ENCODE measurements at places on chromosomes 2 and 18.

DNA sequence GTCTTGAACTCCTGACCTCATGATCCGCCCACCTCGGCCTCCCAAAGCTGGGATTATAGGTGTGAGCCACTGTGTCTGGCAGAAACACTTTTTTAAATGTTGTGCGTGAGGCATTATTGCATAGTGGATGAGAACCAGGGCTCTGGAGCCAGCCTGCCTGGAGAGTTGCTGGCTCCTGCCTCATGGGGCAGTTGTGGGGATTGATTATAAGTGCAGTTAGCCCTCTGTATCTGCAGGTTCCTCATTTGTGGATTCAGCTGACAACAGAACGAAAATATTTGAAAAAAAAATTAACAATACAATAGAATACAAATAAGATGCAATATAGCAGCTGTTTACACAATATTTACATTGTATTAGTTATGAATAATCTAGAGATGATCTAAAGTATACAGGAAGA lies 129.4 kb upstream of the EML6 start:
- no peak for DNase-seq

- no peak for DNase-seq
Measured at GRCh38 chr2:105739426-105739825, 5.3 kb upstream of the NCK2 start.

DNA sequence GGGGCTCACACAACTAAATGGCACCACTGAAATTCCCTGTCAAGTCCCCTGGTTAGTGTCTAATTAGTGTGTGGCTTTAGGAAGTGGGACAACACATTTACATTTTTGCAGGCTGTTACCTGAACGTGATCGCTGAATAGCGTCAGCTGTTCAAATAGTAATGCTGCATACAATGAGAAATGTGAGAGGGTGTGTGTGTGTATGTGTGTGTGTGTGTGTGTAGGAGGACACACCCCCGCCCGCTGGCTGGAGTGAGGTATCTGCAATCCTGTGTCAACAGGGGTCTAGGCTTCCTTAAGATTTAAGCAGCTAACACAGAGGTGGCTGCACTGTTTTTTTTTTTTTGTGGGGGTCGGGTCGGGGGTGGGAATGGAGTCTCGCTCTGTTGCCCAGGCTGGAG lies 4.8 kb upstream of the LYPD6B start:
- no peak for DNase-seq

GRCh38 chr2:119469661-119470297 lies 38.1 kb downstream of the TMEM37 start:
- DNase-seq, result no peak

GRCh38 chr2:68716604-68717304 lies 17.9 kb upstream of the ARHGAP25 start:
- DNase-seq, result no peak

DNA sequence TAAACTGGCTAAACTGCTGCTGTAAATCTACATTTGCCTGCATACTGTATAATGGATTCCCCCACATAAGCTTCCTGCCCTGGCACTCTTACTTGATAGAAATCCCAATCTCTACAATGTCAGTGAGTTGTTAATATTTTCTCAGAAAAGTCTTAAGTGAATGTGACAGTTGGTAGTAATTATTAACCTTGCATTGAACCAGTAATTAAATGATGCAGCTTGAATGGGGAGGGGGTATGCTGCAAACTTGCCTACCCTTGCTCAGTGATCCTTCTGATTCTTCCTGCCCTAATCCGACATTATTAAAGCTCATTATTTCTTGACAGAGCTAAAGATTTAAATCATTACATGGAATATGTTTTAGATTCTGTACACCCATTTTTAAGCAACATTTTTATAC lies 119.0 kb upstream of the CDH7 start:
- no peak for DNase-seq

DNA sequence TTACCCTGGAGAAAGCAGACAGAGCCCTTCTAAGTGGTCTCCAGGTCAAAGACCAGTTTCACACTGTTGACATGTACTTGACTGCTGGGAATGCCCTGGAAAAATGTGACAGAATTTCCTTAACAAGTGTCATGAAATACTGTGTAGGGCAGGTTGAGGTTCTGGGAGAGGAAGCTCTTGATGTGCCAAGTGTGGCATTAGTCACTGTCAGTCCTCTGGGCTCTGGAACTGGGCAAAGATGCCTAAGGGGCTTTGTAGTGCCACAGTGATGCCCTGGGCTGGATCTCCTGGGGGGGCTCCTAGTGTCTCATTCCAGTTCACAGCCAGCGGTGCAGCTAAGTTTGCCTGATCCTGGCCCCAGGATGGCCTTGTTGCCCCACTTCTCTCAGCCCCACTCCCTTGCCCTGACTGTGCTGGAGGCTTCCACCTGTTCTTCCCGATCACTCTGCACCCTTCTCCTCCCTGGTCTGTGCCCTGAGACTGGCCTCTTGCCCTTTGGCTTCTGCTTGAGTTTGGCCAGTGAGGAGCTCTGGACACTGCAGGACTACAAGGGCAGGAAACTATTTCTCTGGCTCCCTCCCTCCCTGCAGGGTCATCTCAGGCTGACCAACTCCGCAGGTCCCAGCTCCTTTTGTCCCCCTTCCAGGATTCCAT lies 27.0 kb upstream of the FAM124B start:
- no peak for DNase-seq

DNA sequence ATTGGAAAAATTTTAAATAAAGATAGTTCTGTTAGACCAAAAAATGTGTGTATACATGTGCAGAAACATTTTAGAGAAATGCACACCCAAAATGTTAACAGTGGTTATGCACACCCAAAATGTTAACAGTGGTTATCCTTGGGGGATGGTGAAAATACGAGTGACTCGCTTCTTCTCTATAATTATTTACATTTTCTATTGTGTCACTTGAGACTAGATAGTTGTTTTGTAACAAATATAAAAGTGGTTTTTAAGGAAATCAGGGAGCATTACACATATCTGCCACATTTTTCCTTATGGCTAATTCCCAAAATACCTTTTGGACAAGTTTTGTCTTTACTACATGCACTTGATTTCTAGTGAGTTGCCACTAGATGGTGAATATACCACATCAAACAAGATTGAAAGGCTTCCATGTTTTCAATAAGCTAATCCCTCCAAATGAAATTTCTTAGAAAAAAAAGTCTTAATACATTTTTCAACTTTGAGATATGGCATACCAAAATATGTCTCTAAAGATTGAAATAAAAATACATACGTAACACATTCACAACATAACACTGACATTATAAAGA lies 9.0 kb upstream of the HIBCH start:
- no peak for DNase-seq

GRCh38 chr2:10623776-10624175 lies 66.0 kb downstream of the NOL10 start:
- DNase-seq, result no peak

GRCh38 chr2:199485732-199486335 lies 28.1 kb upstream of the SATB2 start:
- DNase-seq, result no peak

Data from stimulated activated CD8-positive, alpha-beta memory T cell treated with anti-CD3 and anti-CD28 coated beads, Interleukin-4, amount 100 ng/mL, for 4 hours (primary cell).